ENCODE measurements at places on chromosomes 16 and 17.

- DNase-seq, result peak; percentile 56
Measured at GRCh38 chr16:58492735-58493134, 7.2 kb upstream of the NDRG4 start.

- peak; percentile 92 for DNase-seq
Measured at GRCh38 chr16:4402439-4403132, 13.8 kb downstream of the CORO7 start.

DNA sequence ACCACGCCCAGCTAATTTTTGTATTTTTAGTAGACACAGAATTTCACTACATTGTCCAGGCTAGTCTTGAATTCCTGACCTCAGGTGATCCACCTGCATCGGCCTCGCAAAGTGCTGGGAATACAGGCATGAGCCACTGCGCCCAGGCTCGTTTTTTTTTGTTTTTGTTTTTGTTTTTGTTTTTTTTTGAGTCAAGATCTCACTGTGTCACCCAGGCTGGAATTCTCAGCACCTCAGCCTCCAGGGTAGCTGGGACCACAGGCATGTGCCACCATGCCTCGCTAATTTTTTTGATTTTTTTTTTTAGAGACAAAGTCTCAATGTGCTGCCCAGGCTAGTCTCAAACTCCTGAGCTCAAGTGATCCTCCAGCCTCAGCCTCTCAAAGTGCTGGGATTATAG is 17.5 kb upstream of the CMTM4 start:
- DNase-seq, result no peak

- no peak for DNase-seq
Measured at GRCh38 chr16:74562117-74562516, 44.8 kb downstream of the GLG1 start.

GRCh38 chr17:50043290-50044148 is 12.4 kb upstream of the ITGA3 start:
- DNase-seq, result no peak

DNA sequence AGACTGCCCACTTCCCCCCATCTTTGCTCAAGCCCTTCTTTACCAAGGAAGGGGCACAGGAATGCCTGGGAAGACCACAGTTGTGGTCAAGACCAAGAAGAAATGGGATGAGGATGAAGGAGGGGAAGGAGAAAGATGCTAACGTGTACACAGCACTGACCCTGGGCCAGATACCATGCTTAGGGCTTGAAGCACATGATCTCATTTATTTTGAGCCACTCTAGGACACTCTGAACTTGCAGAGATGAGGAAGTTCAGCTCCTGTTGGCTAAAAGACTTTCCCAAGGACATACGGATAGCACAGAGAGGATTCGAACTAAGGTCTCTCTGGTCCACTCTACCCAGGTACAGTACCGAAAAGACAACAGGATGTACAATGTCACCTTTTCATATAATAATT is 42.6 kb downstream of the PIK3R5 start:
- DNase-seq, result no peak

- peak; percentile 95 for DNase-seq
Measured at GRCh38 chr17:63431939-63432804, 13.9 kb downstream of the CYB561 start.

GRCh38 chr17:67072885-67073284 is 28.5 kb downstream of the CACNG1 start:
- no peak for DNase-seq

- DNase-seq, result no peak
Measured at GRCh38 chr17:4587195-4587594, 2.9 kb downstream of the SMTNL2 start.

DNA sequence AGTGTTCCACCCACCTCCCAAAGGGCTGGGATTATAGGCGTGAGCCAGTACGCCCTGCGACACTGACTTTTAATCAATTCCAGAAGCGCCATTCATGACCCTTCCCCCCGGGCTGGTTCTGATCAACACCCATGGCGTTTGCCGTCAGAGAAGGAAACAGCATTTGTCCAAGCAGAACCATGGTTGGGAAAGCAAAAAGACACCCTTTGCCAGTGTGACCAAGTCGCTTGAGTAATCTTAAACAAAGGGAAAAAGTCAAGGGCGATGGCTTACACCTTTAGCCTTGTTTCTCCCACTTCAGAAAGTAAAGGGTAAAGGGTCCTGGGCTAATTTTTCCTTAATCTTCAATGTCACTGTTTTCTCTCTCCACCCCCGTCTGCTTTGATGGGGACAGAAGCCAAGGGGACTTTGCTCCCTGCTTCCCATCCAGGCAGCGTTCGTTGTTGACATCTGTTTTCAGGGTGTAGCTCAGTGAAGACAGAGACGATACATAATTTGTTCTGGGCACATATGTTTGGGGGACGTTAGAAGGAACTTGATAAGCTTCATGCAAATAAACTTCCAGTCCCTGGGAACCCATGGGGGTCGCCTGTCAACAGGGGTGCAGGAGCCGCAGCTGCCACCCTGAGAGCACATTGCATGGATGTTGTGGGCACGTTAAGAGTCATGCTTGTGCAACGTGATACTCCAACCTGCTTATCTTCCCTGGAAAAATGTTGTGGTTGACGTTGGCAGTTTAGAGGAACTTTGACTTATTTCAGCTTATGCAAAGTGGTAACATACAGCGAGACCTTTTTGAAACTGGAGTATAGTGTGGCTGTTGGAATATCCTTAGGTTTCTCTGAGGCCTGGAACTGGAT is 50.6 kb upstream of the TANGO6 start:
- no peak for DNase-seq

DNA sequence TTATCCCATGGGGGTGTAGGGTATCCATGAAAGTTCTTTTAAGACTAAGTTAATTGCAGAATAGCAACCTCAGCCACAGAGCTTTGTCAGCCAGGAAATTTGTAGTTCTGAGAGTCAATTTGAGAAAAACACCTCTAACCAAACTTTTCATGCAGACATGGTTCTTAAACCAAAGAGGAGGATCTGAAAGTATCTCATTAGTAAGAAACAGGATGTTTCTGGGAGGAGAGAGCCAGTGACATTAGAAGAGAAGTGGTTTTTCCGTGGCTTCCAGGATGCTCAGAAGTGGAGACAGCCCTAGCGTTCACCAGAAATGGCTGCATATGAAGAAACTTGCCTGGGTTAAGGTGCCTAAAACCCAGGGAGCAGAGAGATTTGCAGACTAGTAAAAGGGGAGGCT is 7.9 kb downstream of the GNAO1 start:
- no peak for DNase-seq

DNA sequence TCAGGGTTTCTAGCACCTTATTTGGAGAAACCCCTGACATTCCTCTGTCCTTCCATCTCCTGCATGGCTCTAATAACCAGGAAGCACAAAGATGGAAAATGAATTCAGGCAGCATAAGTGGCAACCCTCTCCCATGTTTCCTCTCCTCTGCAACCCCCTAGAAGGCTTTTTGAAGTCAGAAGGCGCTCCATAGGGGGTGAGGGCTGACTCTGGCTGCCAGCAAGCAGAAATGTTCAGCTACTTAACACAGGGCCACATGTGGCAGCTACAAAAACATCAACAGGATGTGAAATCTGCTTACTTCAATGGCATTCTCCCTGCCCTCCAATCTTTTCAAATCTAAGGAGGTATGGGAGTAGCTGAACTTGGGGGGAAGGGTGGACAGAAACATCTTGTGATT is 55.2 kb upstream of the IRX5 start:
- no peak for DNase-seq

- no peak for DNase-seq
Measured at GRCh38 chr16:52577130-52577706, 30.3 kb upstream of the TOX3 start.
